Mammary microvascular endothelial cell (primary cell): ENCODE measurements at places on chromosomes 5 and 9. TPM values are rescaled to one million over a fixed set of nuclear protein-coding genes. Genes with fewer than 3 reads are reported as not detected.

LRRC26 gene
- not detected in 2 replicates for total RNA-seq

JAKMIP2 gene
- not detected in 2 replicates for total RNA-seq

EGFL7 gene
- 902 and 1,153 TPM in 2 replicates for total RNA-seq

ITGA2 gene
- 30.9 and 33.3 TPM in 2 replicates for total RNA-seq

SEMA4D gene
- 1.3 and 1.8 TPM in 2 replicates for total RNA-seq

NTNG2 gene
- not detected in 2 replicates for total RNA-seq

PCDHA9 gene
- 0.13 TPM in 1 of 2 replicates, not detected in the other for total RNA-seq

SPINK4 gene
- not detected in 2 replicates for total RNA-seq
